Stimulated activated CD4-positive, alpha-beta T cell treated with anti-CD3 and anti-CD28 coated beads, Interleukin-4, amount 100 ng/mL, for 48 hours (primary cell): ENCODE measurements at places on chromosomes 12 and 14.

DNA sequence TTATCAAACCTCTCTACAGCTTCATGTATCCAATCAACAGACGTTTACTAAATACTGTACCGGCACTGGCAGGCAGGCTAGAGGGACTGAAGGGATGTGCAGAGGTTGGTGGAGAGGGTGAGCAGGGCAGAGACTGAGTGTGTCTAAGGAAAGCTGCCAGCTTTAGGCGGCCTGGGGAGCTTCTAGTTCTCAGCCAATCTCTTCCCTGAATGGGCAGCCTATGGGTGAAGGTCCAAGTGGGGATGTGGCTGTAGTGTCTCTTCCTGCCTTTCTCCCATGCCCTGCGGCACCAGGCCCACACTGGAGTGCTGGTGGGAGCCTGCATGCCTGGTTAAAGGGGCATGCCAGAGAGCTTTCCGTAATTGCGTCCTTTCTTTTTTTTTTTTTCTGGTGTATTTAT is 239.8 kb downstream of the CACNA1C start:
- no peak for DNase-seq

GRCh38 chr12:108551535-108551934 is 9.4 kb downstream of the SART3 start:
- DNase-seq: no peak

DNA sequence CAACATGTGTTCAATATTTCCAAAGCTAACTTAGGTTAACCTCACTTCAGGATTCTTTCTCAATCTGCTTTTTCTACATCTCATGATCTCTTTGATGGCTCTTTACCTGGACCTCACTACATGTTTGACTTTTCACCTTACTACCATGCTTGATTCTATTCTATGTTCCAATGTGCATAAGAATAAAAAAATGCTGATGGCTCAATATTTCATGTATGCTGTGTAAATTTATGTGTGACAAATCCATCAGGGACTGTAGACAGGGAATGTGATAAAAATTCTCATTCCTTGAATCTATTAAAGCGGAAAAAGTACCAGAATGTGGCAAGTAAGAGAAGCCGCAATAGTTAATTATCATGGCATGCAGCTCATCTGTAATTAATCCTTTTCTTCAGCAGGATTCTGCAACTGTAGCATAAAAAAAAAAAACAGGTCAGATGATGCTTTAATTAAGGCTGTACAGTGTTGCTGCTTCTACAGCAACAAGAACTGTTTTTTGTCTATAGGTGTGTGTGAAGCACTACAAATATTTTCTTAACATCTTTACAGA is 276.9 kb upstream of the PRKD1 start:
- no peak for DNase-seq

DNA sequence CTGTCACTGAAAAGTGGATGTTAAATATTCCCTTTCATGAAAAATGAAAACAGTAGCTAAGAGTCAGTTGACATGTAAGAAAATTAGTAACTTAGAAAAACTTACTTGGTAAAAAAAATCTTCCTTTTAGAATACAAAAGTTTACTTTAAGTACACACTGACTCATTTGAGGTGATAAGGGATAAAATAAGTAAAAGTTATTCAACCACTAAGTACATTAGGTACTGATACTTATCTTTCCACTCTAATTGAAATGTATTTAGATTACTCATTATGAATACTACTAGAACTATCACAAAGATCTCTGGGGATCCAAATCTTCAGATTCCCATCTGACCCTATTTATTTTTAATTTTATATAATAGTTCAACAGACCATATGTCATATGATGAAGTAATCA is 12.2 kb downstream of the SYCP3 start:
- DNase-seq: no peak

DNA sequence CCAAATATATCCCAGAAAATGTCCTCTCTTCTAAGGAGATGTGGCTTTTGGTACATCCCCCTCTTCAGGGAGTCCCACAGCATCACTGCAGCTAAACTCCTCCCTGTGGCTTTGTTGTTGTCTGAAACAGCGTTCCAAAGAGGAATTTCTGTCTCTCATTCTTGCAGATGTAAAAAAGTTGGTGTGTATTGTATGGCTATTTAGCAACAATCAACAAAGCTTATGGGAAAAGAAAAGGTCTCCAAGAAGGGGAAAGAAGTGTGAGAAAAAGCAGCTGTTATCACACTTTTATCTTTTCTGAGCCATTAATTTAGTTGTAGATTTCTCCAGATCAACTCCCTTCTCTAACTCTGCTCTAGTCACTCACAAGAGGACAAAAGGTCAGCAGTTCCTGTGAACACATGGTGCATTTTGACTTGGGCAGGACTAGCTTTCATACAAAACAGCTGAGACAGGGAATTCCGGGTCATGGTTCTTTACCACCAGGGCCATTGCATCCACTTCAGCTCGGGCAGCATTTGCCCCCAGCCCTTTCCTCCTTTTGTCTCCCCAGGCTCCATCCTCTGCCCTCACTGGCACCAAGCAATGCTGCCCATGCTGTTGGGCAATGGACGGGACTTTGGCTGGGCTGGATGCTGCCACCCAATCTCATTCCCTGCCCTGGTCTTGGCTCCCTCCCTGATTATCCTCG is 184.7 kb downstream of the TMX1 start:
- DNase-seq: no peak

DNA sequence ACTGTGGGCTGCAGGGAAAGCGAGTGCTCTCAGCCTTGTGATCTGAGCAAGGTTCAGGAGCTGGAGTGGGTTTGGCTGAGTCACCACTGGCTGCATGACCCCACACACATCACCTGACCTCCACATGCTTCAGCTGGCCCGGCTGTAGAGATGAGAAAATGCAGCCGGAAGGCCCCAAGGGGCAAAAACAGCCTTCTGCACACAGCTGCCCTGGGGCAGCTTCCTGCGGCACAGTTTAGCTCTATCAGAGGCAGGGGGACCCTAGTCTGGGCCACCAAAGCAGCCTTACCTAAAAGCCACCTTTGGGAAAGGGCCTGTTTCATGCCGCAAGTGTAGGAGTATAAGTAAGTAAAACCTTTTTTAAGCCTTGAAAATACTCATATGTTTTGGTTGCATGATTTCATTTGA is 123.3 kb downstream of the SSPN start:
- DNase-seq: no peak

DNA sequence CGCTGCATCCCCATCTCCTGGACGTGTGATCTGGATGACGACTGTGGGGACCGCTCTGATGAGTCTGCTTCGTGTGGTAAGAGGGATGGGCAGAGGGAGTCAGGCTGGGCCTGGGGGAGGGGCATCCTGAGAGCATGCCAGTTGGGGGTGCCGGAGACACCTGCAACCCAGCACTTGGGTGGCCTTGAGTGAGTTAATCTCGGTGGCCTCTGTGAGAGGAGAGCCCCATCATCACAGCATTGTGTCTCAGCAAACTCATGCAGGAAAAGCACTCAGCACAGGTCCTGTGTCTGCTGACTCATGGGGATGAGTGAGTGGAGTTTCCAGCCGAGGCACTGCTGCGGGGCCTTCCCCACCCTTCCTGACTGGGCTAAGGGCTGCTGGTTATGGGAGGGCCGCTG is 19.6 kb upstream of the LRP1-AS start:
- DNase-seq: peak; percentile 29

DNA sequence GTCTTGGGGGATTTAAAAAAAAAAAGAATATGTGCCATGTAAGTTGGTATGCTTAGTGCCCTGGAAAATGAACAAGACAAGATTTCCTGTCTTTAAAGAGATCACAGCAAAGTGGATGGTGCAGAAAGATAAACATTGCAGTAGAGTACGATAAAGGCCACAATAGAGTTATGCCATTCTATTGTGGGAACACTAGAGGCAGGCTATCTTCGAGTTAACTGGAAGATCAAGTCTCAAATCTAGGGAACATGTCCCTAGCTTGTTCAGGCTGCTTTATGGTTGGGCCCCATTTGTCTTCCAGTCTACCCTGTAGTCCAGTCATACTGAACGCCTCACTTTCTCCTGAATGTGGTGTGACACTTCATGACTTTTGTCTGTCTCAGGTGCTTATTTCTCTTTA is 18.7 kb upstream of the CCT2 start:
- DNase-seq: no peak

DNA sequence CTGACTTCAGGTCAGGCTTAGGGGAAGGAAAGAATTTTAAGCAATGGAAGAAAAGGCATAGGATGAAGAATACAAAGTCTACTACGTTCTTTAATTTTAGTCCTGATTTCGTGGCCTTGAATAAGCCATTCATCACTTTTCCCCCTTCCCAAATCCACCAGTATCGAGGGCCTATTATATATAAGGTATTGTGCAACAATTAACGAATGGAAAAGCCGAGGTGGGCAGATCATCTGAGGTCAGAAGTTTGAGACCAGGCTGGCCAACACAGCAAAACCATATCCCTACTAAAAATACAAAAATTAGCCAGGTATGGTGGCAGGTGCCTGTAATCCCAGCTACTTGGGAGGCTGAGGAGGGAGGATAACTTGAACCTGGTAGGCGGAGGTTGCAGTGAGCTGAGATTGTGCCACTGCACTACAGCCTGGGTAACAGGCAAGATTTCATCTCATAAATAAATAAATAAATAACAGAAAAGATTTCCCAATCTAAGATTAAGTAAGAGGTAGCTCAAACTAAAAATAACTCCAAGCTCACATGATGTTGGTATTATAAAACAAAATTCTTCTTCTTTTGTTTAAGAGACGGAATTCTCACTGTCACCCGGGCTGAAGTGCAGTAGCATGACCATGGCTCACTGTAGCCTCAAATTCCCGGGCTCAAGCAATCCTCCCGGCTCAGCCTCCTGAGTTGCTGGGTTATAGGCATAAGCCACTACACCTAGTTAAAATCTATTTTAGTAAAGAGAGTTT is 58.3 kb upstream of the NR2C1 start:
- no peak for DNase-seq

DNA sequence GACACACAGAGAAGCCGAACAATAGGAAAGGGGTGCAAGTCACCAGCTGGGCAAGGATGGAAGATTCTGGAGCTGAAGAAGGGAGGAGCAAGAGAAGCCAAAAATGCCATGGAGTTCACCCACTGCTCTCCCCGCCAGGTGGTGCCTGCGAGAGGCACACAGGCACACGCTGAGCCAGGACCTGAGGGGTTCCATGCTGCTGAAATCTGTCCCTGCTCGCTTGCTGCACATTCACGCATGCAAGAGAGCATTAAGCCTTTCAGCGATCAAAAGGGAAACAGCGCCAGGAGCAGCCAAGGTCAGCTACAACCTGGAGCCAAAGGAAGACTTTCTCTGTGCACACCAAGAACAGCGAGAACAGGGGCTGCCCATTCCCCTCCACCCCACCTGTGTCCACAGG is 104.1 kb downstream of the ANO2 start:
- DNase-seq: no peak

GRCh38 chr12:84922693-84923092 is 10.1 kb upstream of the SLC6A15 start:
- no peak for DNase-seq

- no peak for DNase-seq
Measured at GRCh38 chr14:43336351-43336750, 1170.7 kb downstream of the FSCB start.

GRCh38 chr12:55830601-55831446 is 1.4 kb upstream of the DNAJC14 start:
- peak; percentile 24 for DNase-seq

GRCh38 chr14:72616294-72616693 is 277.6 kb downstream of the DPF3 start:
- no peak for DNase-seq

GRCh38 chr14:87632796-87633195 is 360.2 kb downstream of the GALC start:
- no peak for DNase-seq

DNA sequence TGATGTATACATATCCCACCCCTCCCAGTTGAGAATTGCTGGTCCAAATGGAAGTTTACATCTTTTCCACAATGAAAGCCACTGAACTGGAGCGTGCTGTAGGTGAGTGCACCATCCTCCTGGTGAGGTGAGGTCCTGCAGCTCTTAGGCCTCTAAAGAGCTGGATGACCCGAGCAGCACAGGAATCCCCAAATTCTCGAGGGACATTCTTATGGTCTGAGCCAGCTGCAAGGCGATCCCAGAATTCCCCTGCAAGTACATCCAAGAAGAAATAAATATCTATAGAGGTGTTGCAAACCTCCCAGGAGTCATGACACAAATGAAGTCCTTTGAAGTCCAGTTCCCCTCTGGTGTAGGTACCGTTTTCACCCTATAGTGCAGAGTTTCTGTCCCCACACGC is 24.0 kb downstream of the TMEM132C start:
- DNase-seq: no peak

DNA sequence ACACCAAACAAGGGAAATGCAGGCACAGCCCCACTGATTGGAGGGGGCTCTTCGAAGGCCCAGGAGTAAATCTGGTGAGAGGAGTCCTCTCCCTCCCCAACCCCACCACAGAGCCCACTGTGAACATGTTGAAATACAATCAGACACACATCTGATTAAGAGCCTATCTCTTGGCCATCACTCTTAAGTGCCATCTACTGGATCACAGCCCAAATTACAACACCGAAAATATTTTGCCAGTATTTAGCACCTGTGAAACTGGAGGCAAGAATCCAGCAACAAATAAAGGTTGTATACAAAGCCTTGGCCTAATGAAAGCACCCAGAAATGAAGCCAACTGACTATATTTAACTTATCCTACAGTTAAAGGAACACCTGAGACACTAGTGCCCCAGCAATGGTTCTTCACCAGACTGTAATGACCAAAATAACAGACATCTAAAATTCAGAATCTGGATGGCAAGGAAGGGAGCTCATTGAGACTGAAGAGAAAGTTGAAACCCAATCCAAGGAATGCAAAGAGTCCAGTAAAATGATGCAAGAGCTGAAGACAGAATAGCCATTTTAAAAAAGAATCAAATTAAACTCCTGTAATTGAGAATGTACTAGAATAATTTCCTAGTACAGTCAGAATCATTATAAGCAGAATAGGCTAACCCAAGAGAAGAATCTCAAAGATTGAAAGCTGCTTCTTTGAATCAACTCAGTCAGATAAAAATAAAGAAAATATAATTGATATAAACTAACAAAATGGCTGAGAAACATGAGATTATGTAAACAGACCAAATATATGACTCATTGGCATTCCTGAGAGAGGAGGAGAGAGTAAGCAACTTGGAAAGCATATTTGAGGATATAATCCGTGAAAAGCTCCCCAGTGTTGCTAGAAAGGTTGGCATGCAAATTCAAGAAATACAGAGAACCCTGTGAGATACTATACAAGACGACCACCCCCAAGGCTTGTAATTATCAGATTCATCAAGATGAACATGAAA is 1117.0 kb downstream of the FLRT2 start:
- DNase-seq: no peak

GRCh38 chr14:21017528-21018245 is 7.2 kb downstream of the NDRG2 start:
- DNase-seq: no peak

- no peak for DNase-seq
Measured at GRCh38 chr12:122966743-122967550, 684 bp upstream of the ABCB9 start.
